Myocyte (in vitro differentiated cells): ENCODE measurements at places on chromosomes 11 and 22.

GRCh38 chr11:125170001-125170509 lies 5.5 kb downstream of the PKNOX2 start:
- no peak for DNase-seq

- no peak for DNase-seq
Observed at GRCh38 chr22:26724414-26724813, 67.0 kb downstream of the MIAT start.

GRCh38 chr11:18720091-18720807 lies 5.7 kb downstream of the IGSF22 start:
- DNase-seq = no peak

DNA sequence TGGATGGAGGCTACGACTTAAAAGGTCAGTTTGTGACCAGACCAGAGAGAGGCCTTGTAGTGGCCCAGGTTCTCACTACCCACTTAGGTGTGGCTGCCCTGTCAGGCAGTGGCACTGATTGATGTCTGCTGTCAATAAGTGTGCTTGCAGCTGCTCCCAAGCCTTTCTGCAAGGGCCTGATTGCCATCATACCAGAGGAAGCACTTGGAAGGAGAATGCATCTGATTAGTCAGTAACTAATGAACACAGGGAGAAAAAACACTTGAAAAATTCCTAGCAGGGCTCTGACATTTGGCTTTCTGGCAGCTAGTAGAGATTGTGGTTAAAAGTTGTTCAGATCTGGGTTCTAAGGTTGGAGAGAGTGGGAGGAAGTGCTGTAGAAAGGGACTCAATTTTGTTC lies 107.5 kb downstream of the NAV2 start:
- DNase-seq = peak; percentile 67

DNA sequence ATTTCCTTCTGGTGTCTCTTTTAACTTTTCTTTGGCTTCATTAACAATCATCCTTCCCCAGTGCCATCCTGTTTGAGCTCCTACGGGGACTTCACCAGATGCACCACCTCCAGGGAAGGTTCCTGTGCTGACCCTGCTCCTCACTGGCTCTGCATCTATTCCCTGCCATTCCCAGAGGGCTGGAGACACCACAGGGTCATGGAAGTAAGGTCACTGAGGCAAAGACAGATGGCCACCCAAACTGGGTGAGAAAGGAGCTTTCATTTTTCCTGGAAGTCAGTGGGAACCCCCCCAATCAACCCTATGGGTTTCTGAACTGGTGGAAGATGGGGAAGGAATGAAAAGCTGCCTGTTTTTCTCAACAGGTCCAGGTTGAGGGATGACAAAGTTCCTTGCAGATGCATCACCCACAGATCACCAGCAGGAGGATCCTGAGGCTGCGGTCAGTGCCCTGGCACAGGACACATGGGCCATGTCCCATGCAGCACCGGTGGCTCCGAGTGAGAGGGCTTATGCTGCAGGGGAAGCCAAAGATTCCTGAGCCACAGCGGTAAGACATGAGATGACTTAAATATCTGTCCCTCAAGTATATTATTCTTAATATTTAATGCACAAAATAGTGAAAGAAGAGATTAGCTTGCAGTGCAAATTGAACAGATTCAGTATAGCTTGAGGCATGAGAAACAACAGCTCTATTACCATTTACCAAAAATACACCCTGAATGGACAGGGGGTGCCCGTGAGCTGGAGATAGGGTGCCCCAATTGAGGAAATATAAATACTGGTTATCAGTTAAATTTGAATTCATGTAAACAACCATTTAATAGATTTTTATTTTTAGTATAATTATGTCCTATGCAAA lies 73.0 kb upstream of the VPREB1 start:
- no peak for DNase-seq

DNA sequence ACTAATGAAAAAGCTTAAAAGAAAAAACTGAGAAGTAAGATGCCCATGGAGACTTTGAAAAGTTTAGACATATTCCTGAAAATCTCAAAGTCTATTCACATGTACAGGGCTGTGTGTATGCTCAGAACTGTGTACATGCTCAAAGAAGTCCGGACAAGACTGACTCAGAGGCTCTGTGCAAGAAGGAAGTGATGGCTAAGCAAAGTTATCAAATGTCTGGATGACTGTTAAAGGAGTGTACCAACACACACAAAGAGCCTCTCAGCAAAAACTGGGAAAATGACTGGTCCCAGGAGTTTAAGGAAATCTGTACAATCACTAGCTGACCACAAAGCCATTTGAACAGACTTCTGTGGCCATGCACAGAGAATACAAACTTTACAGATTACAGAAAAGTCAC lies 33.1 kb upstream of the ARHGAP32 start:
- DNase-seq = no peak

DNA sequence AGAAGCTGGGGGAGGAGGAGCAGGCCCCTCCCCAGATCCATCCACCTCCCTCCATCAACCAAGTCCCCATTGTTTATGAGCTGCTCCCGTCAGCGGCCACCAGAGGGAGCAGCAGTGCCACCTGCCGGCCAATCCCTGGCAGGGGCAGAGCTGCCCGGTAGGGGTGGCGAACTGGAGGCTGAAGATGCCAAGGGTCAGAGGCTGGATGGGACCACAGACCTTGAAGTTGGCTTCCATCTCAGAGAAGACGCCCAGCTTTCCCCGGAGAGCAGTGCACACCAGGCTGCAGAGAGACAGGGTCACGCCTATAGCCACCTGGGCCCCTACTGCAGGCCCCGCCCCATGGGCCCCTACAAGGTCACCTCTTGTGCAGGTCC lies 3.6 kb downstream of the FIBP start:
- DNase-seq = peak; percentile 78

DNA sequence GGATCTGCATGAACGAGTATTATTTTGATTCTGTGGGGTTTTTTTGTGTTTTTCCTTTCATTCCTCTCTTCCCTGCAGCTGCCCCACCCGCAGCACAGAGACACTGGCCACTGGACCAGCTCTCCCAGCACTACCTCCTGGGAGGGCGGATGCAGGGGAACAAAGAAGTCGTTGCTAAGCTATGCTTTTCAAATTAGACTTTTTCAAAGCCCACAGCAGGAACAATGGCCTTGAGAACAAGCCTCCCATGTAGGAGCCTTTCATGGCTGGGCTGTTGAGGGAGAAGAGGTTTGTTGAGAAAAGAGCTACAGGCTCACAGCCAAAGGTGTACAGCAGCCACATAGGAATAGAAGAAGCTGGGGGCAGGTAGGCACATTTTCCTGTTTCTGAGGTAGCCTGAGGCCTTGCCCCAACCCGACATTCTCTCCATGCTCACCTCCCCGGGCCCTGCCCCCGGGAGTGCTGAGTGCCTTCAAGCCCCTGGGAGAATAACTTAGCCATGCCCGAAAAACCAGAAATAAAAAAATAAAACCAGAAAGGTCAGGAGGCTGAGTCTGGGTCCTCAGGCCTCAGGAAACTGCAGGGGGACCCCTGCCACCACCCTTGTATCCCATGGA lies 20.5 kb upstream of the SYT12 start:
- DNase-seq = no peak

GRCh38 chr22:46256358-46256958 lies 6.4 kb upstream of the CDPF1 start:
- peak; percentile 55 for DNase-seq

DNA sequence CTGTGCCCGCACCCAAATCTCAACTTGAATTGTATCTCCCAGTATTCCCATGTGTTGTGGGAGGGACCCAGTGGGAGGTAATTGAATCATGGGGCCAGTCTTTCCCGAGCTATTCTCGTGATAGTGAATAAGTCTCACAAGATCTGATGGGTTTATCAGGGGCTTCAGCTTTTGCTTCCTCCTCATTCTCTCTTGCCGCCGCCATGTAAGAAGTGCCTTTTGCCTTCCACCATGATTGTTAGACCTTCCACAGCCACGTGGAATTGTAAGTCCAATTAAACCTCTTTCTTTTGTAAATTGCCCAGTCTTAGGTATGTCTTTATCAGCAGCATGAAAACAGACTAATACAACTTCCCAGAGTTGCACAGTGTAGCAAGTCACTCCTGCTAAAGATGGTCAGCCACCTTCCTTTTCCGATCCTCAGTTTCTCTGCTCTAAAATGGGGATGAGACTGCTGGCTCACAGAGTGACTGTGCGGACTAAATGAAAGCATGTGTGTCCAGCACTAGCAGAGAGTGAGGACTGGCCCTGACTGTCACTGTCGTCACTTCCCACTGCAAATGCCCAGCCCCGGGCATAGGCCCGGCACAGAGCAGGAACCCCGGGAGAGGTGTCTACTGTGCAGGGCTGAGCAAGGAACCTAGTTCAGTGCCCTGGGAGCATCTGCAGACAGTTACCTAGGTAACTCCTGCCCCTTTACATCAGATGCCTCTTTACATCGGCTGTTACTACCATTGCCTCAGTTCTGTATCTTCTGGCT lies 9.5 kb downstream of the TSKU start:
- DNase-seq = no peak

DNA sequence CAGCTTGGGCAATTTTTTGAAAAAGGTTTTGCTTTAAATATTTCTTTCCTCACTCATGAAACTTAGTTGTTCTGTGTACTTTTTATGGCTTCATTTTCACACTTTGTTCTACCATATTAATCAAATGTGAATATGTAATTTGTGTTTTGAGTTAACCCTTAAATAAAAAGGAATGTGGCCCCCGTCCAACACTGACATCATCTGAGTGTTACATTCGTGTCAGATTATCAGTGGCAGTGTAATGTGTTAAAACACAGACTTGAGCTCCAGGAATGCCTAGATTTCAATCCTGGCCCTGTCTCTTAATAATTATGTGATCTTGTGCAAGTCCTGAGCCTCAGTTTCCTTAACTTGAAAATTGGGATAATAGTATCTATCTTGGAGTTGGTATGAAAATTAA lies 5.6 kb downstream of the RTN3 start:
- DNase-seq = no peak

- DNase-seq = no peak
Observed at GRCh38 chr11:31939004-31939403, 127.9 kb upstream of the PAX6 start.

DNA sequence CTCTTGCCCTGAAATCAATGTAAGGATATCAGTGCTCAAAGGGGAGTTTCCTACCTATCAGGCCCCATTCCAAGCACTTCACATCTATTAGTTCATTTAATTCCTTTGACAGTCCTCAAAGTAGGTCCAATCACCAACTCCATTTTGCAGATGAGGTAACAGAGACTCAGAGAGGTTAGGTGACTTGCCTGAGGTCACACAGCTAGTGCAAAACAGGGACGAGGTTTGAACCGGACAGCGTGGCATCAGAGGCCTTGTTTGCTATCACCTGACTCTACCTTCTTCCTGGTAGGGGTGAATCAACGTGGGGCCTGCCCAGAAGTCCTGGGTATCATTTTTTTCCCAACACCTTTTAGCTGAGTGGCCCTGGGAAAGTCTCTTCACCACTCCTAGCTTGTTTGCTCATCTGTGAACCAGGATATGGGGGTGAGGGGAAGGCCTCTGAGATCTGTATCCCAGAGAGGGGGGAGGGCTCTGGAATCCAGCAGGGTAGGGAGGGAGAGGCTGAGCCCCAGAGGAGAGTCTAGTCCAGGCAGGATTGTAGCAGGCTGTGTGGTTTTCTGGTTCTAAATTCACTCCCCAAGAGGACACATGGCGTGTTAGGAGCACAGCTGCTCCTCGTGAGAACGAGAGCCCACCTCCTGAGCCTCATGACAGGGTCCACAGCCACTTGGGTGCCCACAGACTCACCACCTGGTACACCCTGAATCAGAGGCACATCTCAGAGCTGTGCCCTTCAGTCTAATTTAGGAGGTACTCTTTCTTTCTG lies 174.7 kb downstream of the MN1 start:
- peak; percentile 94 for DNase-seq

GRCh38 chr11:61874853-61875252 lies 16.5 kb downstream of the FADS3 start:
- DNase-seq = no peak

DNA sequence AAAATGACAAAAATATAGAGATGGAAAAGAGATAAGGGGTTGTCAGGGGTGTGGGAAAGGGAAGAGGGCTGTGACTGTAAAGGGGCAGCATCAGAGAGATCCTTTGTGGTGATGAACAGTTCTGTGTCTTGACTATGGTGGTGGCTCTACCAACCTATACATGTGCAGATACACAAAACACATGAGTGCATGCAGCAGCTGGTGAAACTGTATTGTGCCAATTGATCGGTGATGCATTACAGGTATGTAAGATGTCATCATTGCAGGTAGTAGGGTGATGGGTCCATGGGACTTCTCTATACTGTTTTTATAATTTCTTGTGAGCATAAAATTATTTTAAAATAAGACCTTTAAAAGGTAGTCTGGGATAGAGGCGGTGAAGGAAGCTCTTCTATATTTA lies 24.1 kb upstream of the ZDHHC13 start:
- DNase-seq = no peak

DNA sequence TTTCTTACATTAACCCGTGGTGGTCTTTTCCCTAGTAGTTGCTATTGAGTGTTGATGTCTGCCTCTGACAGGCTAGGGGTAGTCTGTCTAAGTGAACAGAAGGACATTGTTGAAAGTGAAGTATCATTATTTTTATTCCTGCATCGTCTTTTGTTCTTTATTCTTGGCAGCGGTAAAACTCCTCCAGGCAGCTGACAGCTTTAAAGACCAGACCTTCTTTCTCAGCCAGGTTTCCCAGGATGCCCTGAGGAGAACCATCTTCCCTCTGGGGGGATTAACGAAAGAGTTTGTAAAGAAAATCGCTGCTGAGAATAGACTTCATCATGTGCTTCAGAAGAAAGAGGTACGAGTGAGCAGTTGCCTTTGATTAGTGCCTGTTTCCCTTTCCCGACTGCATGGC lies 14.6 kb downstream of the TRMU start:
- DNase-seq = no peak

GRCh38 chr11:8732324-8732670 lies 49.7 kb downstream of the RPL27A start:
- DNase-seq = no peak

DNA sequence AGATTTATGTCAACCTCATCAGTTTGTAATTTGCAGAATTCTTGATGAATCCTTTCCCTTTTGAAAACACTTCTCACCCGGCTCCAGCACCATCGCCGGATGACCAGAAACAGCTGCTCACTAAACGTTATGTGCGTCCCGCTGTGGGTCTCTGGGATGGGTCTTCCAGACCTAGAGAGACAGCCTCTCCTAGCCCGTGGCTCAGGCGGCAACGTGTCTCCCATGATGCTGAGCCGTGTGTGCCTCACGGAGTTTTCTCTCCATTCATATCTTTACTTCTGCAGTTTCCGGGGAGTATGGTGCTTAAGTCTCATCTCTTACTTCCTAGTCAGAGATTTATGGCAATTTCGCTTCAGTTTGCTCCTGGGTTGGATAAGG lies 25.0 kb upstream of the ACR start:
- no peak for DNase-seq

GRCh38 chr11:93213622-93214021 lies 15.8 kb upstream of the SLC36A4 start:
- no peak for DNase-seq

- no peak for DNase-seq
Observed at GRCh38 chr22:38028344-38029130, 28.7 kb upstream of the PICK1 start.
